ENCODE measurements at places on chromosomes 11 and 22.

DNA sequence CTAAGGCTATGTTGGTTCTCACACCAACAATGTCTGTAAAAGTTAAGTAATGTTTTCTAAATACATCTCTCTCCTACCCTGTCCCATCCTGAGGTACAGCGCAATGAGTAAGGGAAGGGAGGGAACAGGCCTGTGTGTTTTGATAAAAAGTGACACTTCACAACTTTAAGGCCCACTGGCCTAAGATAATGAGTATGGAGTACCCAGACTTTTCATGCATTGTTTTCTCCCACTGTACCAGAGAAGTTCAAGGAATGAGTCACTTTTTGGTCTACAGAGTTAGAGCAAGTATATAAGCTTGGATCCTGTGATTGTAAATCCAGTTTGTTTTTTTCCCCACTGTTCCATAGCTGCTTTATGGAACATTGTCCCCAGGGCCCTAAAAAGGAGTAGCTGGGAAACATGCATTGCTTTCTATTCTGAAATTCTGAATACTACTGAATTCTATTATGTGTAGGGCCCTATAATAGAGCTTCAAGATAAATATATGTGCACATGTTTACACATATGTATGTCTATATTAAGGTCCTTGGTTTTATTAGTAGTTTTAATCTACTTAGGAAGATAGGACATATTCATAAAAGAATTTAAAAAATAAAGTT, 29.8 kb downstream of the KCNE3 start:
- DNase-seq, result peak; percentile 64

DNA sequence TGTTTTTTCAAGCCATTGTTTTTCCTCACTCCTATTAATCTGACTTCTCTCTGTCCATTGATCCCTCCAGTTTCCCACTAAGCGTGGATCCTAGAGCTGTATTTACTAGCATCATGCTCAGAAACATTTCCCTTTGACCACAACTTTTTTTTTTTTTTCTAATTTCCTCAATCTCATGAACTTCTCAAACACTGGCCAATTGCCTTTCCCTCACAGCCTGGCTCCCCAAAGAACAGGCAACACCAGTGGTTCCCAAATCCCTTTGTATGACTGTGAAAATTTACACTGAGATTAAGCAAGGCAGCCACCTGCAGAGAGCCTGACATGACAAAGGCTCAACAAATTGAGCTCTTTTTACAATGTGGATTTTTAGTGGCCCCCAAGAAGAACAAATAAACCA, 1.4 kb upstream of the TPP1 start:
- no peak for DNase-seq

DNA sequence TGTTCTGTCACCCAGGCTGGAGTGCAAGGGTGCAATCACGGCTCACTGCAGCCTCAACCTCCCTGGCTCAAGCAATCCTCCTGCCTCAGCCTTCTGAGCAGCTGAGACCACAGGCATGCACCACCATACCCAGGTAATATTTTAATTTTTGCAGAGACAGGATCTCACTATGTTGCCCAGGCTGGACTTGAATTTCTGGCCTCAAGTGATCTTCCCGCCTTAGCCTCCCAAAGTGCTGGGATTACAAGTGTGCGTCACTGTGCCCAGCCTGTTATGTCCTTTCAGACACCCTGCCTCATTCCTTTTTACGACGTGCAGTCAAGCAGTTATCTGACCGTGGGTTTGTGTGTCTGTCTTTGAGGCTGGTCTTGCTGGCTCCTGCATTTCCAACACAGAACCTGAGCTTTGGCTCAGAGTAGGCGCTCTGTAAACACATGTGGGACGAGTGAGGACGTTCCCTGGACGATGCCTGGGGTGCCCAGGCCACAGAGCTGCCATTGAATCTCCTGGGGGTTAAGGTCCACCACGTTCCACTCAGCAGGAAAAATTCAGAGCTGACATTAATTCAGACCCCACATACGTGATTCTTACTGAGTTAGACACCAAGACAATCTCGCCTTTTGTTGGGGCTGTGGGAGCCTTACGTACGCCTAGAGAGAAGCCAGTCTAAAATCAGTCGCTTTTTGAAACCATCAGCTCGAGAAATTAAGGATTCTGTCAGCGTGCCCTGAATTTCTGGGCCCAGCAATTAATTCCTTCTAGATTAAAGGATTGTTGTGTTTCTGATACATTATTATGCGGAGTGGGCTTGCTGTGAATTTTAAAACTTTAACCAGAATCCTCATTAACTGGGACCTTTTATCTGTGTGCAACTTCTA, 21.5 kb upstream of the EMID1 start:
- no peak for DNase-seq

GRCh38 chr11:74417860-74418508, 19.8 kb upstream of the PGM2L1 start:
- no peak for DNase-seq
